ENCODE measurements at places on chromosomes 6 and 20. TPM values are rescaled to one million over a fixed set of nuclear protein-coding genes. Genes with fewer than 3 reads are reported as not detected.

CLPSL1 gene
- not detected for total RNA-seq

GRCh38 chr20:2089447-2089846 lies 12.2 kb upstream of the STK35 start:
- DNase-seq, result no peak

DNA sequence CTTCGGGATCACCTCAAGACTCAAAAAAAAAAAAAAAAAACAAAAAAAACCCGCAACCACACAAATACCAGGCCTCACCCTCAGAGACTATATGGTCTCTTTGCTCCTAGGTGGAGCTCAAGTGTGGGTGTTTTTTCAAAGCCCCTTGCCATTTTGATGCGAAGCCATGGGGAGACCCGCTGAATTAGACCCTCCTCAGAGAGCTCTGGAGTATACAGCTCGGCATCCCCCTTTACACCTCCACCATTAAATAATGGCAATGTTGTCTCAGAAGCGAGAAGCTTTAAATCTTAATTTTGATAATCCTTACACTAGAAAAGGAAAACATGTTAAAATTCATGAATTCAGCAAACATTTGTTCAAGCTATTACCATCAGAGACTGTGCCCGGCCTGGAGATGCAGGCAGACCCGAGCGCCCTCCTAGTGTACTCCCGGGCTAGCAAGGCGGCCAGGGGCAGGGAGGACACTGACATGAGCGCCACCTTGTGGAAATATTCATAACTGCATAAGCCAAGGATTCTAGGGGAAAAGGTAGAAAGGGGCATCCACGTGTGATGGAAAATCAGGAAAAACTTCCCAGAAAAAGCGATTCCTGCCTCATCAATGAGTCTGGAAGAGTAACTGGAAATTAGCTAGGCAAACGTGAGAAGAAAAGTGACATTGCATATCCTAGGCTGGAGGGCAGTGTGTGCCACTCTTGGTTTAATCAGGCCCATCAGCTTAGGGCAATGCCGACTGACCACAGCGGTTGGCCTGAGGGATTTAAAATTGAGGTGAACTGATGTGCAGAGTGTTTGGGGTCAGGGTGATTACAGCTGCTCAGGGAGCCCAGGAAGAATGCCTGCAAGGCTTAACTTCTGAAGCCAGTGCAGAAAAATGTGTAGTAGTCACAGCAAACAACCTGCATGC lies 72.5 kb downstream of the B3GAT2 start:
- DNase-seq, result no peak

SEL1L2 gene
- not detected for total RNA-seq

DNA sequence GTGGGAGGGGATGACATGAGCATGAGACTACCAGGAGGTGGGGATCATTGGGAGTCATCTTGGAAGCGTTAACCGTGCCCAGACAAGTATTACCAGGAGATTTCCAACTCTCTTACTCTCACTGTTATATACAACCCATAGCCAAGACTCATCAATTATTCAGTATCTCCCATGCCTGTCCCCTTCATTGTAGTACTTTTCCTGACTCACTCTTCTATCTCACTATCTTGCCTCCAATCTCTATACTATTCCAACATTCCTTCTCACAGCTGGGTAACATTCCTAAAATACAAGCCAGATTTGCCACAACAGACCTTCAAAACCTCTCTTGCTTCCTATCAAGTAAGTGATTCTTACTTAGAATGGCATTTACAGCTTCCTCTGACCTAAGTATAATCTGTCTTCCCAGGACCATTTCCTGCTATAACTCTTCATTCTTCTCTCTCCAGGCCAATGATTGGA lies 226.3 kb upstream of the SMLR1 start:
- DNase-seq, result no peak

- DNase-seq, result no peak
Measured at GRCh38 chr6:48194596-48195295, 83.7 kb upstream of the PTCHD4 start.

DNA sequence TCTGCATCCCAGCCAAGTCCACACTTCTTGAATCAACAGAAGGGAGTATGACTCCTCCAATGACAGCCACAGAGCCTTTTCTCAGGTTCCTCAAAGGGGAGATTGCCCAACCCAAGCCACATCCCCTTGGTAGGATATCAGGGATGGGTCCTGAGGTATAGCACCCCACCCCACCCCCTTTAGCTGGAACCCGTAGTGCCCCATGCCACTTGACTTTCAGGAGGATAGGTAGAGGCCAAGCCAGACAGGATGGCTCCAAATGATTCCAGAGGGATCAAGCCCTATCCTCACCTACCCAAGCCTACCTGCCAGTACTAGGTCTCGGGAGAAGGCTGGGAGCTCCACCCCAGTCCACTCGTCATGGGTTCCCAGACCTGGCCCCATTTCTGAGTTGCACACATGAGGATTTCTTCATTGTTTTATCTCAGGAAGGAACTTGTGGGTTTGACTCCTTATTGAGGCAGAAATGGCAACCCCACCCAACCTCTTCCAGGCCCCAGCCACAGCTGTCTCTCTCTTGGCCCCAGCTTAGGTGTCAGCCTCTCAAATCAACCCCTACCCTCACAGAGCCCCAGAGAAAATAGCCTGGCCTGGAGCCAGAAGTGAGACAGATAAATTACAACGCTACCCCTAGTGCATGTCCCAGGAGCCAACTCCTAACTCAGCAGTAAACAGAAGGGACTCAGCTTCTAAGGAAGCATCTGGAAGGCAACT lies 3.6 kb downstream of the CCND3 start:
- DNase-seq, result no peak
